CD4-positive, alpha-beta T cell treated with Interleukin-4 for 1 hour (primary cell): ENCODE measurements at places on chromosomes 7 and 10.

DNA sequence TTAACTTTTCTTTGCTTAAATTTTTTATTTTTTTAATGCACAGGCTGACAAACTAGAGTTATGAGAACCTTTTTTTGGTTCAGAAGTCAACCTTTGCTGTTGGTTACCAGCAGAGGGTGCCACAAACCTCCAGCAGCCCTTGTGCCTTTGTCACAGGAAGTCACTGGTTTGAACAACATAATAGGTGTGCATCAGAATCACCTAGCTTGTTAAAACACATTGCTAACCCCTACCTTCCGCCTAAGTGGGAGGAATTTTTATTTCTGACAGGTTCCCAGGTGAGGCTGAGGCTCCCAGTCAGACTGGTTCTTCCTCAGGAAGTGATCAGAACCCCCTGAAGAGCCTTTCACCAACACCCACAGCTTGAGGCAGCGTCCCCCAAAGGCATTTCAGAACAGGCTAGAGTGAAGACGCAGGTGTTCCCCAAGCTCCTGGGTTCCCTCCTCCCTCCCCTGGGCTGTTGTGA lies 22.6 kb upstream of the VDAC2 start:
- peak; percentile 81 for DNase-seq

GRCh38 chr7:51633006-51633405 lies 316.4 kb upstream of the COBL start:
- no peak for DNase-seq

- no peak for DNase-seq
These were observed 156.3 kb downstream of the CCDC71L start for GRCh38 chr7:106504645-106505044.

DNA sequence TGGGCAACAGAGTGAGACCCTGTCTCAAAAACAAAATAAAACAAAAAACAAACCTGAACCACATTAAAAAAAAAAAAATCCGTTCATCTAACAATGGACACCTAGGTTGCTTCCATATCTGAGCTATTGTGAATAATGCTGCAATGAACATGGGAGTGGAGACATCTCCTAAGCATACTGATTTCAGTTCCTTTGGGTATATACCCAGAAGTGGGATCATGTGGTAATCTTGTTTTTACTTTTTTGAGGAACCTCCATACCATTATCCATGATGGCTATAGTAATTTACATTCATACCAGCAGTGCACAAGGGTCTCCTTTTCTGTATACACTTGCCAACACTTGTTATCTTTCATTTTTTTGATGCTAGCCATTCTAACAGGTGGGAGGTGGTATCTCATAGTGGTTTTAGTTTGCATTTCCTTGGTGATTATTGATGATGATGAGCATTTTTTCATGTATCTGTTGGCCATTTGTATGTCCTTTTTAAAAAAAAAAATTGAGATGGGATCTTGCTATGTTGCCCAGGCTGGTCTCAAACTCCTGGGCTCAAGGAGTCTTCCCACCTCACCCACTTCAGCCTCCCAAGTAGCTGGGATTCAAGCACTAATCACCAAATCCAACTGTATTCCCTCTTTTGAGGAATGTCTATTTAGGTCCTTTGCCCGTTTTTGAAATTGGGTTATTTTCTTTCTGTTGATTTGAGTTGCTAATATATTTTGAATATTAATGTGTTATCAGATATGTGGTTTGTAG lies 17.5 kb downstream of the CDK13 start:
- DNase-seq = no peak

DNA sequence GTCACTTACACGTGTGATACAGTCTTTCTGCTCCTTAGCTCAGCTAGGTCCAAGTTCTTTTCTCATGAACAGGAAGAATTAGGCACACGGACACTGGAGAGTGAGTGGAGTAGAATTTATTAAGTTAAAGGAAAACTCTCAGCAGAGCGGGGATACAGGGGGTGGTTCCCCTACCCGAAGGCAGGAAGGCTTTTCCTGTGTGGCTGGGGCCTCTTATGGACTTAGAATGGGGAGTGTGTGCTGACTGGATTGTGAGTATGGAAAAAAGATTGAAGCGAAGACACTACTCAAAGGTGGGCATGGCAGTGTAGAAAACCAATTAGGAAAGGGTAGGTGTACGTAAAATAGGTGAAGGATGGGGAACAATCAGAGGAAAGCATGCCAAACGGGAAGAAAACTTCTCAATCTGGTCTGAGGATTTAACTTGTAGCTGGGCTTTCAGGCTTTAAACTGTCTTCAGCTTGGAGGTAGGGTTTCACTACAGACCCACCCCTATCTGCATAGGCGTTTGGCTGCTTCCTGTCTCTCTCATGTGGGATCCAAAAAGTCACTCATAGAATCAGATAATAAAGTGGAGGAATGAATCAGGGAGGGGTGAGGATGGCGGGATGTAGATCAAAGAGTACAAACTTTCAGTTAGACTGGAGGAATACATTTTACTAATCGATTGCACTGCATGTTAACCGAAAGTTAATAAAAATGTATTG lies 104.2 kb downstream of the ANKRD7 start:
- no peak for DNase-seq

DNA sequence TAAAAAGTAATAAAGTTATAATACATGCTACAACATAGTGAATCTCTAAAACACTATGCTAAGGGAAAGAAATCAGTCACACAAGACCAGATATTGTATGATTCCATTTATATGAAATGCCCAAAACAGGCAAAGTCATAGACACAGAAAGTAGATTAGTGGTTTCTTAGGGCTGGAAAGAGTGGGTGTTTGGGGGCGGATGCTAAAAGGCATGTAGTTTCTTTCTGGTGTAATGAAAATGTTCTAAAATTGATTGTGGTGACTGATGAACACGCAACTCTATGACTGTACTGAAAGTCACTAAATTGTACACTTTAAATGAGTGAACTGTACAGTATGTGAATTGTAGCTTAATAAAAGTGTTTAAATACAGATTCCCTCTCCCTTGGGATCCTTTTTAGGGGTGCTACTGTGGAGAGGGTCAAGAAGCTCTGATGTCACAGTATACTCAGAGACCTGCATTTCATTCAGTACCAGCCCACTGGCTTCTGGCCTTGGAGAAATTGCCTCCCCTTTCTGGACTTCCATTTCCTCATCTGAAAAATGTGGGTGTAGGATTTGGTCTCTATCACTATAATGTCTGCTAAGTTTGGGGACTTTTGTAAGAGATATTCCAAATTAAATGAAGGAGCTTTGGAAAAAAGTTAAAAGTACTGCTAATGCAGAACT lies 46.4 kb downstream of the AOAH start:
- peak; percentile 24 for DNase-seq

GRCh38 chr10:31204090-31204489 lies 114.9 kb upstream of the ZEB1 start:
- no peak for DNase-seq
